Motor neuron (in vitro differentiated cells): ENCODE measurements at places on chromosomes 12 and 14.

DNA sequence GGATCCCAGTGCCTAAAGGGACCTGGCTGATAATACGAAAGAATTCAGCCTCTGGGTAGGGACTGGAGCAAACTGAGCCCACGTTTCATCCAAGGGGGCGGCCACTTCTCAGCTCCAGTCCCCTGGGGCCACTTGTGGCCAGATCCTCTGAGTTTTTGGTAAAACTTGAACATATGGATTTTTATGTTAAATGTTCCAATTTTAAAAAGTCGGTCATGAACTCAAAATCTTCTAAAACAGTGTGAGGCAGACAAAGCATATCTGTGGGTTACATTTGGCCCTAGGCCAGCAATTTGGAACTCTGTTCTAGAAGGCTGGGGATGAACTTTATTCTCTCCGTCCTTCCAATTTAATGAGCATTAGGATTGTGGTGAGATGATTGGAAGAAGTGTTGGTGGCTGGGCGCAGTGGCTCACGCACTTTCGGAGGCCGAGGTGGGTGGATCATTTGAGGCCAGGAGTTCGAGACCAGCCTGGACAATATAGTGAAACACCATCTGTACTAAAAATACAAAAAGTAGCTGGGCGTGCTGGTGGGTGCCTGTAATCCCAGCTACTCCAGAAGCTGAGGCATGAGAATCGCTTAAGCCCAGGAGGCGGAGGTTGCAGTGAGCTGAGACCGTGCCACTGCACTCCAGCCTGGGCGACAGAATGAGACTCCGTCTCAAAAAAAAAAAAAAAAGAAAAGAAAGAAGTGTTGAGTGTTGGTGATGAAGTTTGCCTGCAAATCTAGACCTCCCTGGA lies 3.0 kb upstream of the PPP1CC start:
- no peak for ATAC-seq

GRCh38 chr14:91253795-91254323 lies 9.4 kb upstream of the GPR68 start:
- ATAC-seq, result peak; percentile 27

DNA sequence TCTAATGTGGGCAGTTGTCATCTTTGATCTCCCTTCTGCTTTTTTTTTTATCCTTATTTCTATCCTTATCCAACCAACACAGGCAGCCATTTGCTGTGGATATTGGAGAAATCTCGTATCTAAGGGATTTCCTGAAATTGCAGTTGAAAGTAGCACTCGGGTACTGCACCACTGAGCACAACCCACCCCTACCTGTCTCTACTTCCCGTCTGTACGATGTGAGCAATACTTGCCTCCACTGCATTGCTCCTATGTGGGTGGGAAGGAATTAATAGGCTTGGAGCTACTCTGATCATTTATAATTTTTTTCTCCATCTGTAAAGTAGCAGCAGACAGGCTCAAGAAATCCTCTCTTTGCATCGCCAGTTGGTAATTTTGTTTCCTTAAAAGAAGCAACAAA lies 300.4 kb downstream of the SNAPC1 start:
- ATAC-seq, result no peak

GRCh38 chr12:104371043-104371870 lies 67.7 kb downstream of the EID3 start:
- no peak for ATAC-seq

DNA sequence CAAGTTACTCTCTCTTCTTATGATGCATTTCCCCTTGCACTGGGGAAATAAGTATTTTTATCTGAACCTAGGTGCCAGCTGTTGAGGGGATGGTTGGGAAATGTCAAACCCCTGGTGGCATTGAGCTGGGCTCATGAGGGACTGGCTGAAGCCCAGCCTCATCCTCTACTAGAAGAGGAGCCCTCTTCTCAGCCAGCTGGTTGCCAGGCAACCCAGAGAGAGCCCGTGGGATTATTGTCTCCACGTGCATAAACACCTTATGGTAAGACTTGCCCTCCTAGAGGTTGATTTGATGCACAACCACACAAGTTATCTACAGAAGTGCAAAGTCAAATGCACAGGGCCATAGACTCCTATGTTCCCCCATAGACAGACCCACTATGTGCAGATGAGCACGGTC lies 89.8 kb downstream of the WSCD2 start:
- ATAC-seq, result peak; percentile 59

DNA sequence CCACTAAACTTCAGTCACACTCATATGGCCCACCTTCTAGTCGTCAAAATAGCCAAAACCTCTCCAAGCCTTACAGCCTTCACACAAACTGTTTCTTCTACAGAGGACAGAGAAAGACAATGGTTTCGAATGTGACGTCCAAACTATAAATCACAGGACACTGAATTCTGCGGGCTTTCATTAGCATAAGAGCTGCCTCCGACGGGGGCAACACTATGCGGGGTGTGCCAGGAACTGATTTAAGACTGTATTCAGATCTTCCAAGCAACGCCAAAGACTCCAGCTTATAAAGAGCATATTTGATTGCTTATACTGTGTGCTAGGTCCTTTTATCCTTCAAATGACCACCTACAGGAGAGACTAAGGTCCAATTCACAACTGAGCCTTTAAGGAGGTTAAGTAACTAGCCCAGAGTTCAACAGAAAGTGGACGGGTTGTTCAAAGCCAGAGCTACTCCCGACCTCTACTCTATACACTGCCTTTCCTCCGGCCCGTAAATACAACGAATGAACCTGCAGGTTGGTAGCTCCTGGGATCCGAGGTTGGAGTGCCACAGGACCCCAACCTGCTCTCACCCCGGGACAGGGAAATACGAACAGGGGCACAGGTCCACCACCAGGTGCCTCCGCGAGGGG lies 575 bp downstream of the L2HGDH start:
- ATAC-seq, result peak; percentile 5

DNA sequence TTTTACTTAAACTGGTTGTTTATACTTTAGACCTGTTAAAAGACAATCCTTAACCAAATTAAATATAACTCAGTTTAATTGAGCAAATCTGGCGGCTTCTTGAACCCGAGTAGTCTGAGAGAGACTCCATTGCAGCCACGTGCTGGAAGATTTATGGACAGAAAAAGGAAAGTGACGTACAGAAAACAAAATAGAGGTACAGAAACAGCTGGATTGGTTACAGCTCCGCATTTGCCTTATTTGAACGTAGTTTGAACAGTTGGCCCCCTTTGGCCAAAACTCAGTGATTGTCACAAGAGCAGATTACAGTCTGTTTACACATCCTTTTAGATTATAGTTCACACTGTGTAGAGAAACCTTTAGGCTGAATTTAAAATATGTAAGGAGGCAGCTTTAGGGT lies 155.9 kb downstream of the RAD51B start:
- ATAC-seq, result no peak

GRCh38 chr12:114342656-114343055 lies 63.3 kb downstream of the TBX5 start:
- no peak for ATAC-seq

DNA sequence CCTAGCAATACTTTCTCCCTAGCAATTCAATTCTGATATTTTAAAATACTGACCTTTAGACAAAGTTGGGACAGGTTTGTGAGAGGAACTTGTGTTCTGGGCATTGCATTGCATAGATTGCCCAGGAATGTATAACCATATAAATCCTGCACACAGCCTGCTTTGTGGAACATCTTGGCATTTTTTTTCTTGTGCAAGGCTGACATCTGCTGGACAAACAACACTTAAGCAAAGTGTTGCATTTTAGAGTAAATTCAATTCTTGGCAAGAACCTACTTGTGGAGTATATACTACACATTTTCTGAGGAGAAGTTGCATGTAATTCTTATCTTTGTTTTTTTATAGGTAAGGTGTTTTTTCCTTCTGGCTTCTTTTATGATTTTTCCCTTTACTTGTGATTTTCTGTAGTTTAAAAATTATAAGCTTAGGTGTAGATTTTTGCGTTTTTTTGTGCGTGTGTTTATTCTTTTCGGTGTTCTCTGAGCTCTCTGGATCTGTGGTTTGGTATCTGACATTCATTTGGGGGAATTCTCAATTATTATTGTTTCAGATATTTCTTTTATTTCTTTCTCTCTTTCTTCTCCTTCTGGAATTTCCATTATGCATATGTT lies 26.4 kb downstream of the TESPA1 start:
- ATAC-seq, result peak; percentile 37

GRCh38 chr12:52059582-52060497 lies 8.6 kb downstream of the NR4A1 start:
- ATAC-seq, result peak; percentile 1

DNA sequence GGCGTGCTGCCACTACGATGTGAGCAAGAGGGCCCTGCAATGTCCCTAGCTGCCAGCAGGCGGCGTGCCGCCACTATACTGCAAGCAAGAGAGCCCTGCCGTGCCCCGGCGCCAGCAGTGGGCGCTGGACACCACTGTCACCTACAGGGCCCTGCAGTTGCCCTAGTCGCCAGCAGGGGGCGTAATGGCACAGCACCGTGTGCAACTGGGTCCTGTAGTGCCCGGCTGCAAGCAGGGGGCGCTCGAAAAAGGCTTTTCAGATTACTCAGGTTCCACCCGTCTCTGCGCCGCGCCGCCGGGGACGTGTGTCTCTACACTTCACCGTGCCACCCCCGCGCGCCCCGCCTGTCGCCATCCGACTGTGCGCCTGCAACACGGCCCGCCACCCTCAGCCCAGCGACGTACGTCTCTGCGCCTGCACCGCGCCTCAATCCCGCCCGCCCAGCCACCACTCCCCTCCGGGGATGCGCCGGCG lies 1356.9 kb downstream of the TMEM121 start:
- no peak for ATAC-seq

- ATAC-seq, result no peak
Measured at GRCh38 chr12:1978078-1978862, 26.0 kb downstream of the DCP1B start.

DNA sequence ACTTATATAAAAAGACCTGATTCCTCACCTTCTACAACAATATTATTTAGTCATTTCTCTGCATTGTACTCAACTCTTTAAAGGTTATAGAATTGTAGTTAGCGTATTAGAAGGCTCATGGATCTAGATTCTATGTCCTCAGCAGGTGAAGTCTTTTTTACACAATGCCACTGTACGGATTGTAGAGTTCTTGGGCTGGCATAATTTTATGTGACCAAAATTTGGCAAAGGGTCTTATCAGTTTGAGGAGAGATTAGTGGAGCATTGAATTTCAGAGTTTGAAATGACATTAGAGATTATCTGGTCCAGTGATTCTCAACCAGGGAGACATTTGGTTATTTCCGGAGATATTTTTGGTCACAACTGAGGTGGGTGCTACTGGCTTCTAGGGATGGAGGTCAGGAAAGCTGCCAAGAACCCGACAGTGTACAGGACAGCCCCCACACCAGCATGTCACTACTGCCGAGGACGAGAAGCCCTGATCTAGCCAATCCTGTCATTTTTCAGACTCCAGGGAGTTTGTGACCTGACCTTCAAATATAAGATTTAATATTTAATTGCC lies 63.9 kb downstream of the BICD1 start:
- ATAC-seq, result no peak

GRCh38 chr14:60107477-60107876 lies 15.8 kb downstream of the PCNX4 start:
- no peak for ATAC-seq

DNA sequence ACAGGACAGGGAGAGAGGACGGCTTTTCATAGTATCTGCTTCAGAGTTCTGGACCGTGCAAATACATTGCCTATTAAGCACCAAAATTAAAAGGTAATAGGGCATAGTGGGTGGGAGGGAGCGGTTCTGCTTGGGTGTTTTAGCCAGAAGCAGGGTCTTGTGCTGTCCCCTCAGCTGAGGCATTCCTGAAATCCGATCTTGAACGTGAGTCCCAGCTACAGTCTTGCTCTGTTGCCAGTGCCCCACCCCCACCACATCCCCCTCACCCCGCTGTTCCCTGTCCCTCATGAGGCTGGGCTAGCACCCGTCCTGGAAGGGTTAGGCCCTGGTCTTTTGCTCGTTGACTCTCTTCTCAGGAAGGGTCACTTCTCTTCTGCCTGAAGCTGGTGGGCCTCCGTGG lies 48.6 kb downstream of the AACS start:
- ATAC-seq, result no peak

GRCh38 chr14:93019970-93020369 lies 95.8 kb downstream of the ITPK1 start:
- ATAC-seq, result peak; percentile 54

DNA sequence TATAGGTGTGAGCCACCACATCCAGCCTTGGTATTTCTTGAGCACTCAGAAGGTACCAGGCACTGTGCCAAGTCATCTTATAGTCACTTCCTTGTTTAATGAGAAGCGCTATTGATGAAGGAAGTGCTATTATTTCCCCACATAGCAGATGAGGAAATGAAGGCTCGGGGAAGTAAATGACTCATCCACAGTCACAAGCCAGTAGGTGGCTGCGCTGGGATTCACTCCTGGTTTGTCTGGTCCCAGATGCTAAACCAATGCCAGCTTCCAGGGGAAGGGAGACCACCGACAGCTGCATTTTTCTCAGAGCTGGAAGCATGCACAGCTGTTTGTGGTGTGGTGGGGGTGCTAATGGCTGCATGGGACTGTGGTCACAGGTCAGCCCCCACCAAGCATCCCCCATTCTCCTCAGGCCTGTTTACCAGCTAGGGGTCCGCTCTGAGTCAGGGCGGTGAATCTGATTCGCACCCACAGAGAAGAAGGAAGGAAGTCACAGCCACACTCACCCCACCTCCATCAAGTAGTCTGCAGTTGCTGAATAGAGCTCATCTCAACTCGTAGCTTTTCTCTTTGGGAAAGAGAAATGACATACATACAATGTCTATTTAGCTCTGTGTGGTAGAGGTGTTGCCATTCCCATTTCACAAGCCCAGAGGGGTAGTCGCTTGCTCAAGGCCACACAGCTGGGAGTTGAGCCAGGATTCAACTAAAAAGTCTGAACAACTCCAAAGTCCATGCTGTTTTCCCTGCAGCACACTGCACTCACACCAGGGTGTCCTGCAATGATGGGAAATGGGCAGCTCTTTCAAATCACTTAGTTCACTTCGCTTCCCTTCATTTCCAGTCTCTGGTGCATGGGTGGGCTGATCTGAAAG lies 6.3 kb upstream of the LTBP2 start:
- ATAC-seq, result no peak

GRCh38 chr12:42484996-42485395 lies 104.5 kb downstream of the PRICKLE1 start:
- ATAC-seq, result no peak

GRCh38 chr14:88599761-88600439 lies 37.1 kb downstream of the ZC3H14 start:
- no peak for ATAC-seq

DNA sequence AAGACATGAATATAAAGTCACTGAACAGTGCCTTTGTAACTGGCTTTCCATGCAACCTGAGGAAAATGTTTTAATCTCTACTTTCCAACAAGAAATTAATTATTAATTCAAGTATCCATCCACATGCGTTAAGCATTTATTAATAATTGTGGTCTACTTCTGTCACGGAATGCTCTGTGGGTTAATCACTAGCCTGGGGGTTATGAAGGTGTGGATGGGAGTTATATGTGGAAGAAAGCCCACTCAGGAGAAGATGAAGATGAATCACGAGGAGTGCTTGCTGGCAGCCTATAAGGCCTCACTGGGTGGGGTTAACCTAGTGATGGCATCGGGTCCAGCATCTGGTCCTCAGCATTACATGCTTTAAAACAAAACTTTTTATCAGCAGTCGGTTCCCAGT lies 99.5 kb upstream of the AVPR1A start:
- ATAC-seq, result no peak

DNA sequence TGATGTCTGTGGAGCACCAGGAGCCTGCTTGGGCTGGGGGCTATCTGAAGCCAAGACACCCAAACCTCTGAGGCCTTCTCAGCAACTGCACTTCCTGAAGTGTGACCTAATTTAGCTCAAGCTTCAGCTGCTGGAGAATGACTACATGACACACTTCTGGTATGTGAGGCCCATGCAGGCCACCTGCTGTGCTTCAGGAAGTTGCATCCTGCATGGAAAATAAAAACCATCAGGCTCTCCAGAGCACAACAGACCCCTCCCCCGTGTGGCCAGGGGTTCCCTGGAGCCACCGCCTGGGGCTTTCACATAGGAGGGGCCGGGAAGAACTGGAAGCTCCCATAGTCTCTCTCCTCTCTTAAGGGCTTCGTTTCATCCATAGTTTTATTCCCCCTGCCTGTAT lies 217.7 kb downstream of the SLC15A4 start:
- ATAC-seq, result no peak
